ENCODE measurements at places on chromosomes 7 and 10.

GRCh38 chr10:77157248-77158019 lies 480.2 kb downstream of the KCNMA1 start:
- H3K4me1 ChIP-seq = peaks cover 29% of the 10 kb centered on the region
- DNase-seq = no peak
- H3K36me3 ChIP-seq = no peaks in the 10 kb centered on the region
- no peak overlapping the region for H3K4me3 ChIP-seq

DNA sequence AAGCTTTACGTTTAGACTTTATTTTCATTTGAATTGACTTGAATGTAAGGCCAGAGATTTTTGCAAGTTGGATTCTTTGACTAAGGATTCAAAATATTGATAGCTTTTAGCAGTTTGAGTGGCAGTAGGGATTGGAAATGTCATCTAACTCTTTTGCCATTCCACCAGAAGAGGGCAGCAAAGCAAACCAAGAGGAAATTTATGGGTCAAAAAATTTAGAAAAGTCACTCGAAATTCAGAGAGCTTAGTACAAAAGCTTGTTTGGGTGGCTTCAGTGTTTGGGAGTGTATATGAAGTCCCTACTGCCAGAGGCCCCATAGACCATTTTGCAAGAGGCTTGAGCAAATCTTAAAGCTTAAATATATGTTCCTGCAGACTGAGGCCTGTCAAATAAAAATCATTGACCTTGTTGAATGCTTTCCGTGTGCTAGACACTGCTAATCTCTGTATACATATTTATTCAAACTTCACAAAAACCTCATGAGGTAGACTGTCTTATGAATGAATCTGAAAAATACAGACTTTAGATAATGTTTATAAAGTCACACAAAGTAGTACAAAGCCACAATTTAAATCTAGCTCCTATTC lies 44.6 kb upstream of the RSBN1L start:
- H3K27me3 ChIP-seq = no peaks in the 10 kb centered on the region
- H3K4me1 ChIP-seq = no peaks in the 10 kb centered on the region
- H3K36me3 ChIP-seq = peaks cover 11% of the 10 kb centered on the region
- H3K4me3 ChIP-seq = no peak overlapping the region

DNA sequence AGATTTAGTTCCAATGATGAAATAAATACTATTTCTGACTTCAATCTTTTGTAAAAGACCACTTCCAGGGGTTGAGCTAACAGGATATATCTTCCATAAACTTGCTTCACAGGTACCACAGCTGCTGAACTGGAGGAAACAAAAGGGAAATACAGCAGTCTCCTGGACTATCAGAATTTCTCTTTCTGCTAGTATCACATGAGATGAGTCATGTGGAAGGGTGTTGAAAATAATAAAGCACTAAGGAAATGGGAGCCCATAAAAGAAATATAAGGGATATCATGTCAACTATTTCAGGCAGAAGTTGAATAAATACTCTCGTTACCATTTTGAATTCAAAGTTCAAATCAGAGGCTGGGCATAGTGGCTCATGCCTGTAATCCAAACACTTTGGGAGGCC lies 250.3 kb upstream of the NFE2L3 start:
- no peak overlapping the region for H3K27ac ChIP-seq
- no peak for DNase-seq
- no peak overlapping the region for H3K4me3 ChIP-seq
- H3K4me1 ChIP-seq = no peaks in the 10 kb centered on the region

- H3K36me3 ChIP-seq = no peaks in the 10 kb centered on the region
- no peak overlapping the region for H3K27ac ChIP-seq
- no peaks in the 10 kb centered on the region for H3K27me3 ChIP-seq
- DNase-seq = no peak
These were observed 30.1 kb upstream of the POT1 start for GRCh38 chr7:124959676-124960075.

- no peaks in the 10 kb centered on the region for H3K36me3 ChIP-seq
- H3K27me3 ChIP-seq = no peaks in the 10 kb centered on the region
- H3K4me3 ChIP-seq = no peak overlapping the region
- H3K27ac ChIP-seq = no peak overlapping the region
These were observed 754.2 kb downstream of the GRID1 start for GRCh38 chr10:85612378-85612775.

DNA sequence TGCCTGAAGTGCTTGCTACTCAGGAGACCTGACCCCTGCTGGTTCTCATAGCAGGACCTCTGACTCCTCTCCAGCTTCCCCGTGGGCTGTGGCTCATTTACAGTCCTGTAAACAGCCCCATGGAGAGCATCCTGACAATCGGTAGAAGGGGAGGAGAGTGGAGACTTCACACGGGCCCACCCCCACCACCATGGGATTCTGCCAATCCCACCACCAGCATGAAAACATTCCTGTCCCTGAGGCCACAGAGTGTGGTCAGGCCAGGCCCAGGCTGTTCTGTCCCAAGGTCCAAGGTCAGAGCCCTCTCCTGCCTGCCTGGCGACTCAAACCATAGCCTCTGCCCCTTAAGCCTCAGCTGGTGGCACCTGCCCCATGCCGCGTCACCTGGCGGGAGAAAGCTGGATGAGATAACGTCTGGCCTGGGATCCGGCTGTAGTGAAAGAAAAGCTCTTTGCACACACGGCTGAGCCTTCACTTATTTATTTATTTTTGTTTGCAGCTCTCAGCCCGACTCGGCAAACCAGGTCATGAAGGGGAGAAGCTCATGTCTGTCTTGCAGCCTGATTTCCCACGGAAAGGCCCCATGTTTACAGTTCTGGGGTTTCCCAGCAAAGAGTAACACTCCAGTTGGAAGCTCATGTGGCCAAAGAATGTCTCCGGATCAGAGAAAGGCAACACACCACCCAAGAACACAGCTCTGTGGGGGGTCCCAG lies 293.6 kb upstream of the ZMIZ1 start:
- no peaks in the 10 kb centered on the region for H3K27me3 ChIP-seq
- peak overlapping the region; percentile 76 for H3K27ac ChIP-seq
- no peaks in the 10 kb centered on the region for H3K36me3 ChIP-seq
- H3K4me1 ChIP-seq = peaks cover 53% of the 10 kb centered on the region
- peak; percentile 73 for DNase-seq

DNA sequence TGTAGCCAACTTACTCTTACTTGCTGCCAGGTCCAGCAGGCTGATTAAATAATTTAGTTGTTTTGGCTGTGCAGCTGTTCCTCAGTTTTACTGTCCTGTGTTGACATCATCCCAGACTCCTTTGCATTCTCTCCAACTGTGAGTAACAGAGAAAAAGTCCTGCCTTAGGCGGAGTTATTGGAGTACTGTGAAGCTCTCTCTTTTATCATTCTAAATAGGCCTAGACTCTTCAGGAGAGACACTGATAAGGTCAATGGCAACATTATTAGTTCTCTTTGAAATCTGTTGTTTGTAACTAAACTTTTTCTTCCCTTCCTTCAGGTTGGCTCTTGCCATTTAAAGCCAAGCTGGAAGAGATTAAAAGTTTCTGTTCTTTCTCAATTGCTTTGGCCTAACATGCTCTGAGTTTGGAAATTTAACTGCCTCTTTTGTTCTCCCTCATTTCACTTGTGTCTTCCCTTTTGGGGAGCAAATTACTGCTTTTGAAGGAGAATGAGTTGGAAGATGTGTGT lies 215.7 kb upstream of the CSTF2T start:
- no peaks in the 10 kb centered on the region for H3K36me3 ChIP-seq
- no peak overlapping the region for H3K27ac ChIP-seq
- no peak for DNase-seq
- peaks cover 39% of the 10 kb centered on the region for H3K4me1 ChIP-seq
- H3K4me3 ChIP-seq = no peak overlapping the region

DNA sequence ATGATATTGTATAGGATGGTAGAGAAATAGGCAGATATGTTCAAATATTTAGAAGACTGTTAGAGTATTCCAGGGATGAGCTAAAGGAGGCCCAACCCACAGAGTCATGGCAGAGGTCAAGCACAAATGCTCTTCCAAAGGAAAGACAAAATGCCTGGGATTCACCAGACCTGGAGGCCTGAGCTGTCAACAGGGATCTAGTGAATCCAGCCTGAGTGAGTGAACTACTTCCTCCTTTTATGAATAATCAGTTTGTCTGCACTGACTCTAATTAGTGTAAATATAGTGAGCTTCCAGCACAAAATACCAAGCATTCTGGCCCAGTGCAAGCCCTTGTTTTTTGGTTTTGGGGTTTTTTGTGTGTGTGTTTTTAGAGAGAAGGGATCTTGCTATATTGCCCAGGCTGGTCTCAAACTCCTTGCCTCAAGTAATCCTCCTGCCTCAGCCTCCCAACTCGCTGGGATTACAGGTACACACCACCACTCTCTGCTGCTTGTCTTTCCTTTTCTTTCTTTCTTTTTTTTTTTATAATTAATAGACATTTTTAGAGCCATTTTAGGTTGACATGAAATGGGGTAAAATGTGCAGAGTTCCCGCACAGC lies 244.4 kb downstream of the SKIDA1 start:
- H3K4me1 ChIP-seq = no peaks in the 10 kb centered on the region
- no peaks in the 10 kb centered on the region for H3K36me3 ChIP-seq
- no peak overlapping the region for H3K27ac ChIP-seq
- no peak overlapping the region for H3K4me3 ChIP-seq

GRCh38 chr7:303884-304573 lies 14.1 kb downstream of the FOXL3 start:
- no peak overlapping the region for H3K27ac ChIP-seq
- H3K27me3 ChIP-seq = no peaks in the 10 kb centered on the region
- no peak overlapping the region for H3K4me3 ChIP-seq
- no peaks in the 10 kb centered on the region for H3K4me1 ChIP-seq
- no peaks in the 10 kb centered on the region for H3K36me3 ChIP-seq

DNA sequence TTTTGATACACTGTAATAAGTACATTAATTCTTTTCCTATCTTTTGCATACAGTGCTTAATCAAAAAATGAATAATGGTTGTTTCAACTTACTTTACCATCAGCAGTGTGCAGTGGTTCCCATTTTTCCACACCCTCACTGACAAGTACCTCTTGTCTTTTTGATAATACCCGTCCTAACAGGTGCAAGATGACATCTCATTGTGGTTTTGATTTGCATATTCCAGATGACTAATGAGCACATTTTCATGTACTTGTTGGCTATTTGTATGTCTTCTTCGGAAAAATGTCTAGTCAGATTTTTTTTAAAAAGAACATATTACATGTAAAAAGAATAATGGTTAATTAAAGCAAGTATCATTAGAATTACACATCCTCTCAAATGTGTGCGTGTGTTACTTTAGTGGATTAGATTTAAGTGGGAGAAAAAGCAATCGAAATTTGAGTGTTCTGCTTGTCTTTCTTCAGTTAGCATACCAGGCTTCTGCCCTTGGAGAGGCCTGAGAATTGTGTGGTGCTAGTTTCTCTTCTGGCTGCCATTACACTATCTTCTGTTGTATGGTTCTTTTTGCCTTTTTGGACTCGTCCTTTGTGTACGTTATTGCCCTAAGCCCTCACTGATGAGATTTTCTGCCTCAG lies 291.2 kb downstream of the AUTS2 start:
- DNase-seq = no peak
- no peak overlapping the region for H3K27ac ChIP-seq
- no peak overlapping the region for H3K4me3 ChIP-seq
- H3K36me3 ChIP-seq = no peaks in the 10 kb centered on the region
- H3K4me1 ChIP-seq = no peaks in the 10 kb centered on the region

Measured in tibial artery (tissue), 4 donors.